ENCODE measurements at places on chromosomes 1 and 21.

- peak; percentile 99 for DNase-seq
Observed at GRCh38 chr21:42047821-42048613, 23.1 kb upstream of the UMODL1 start.

- DNase-seq: no peak
Observed at GRCh38 chr1:218383051-218383450, 37.9 kb downstream of the TGFB2 start.

- DNase-seq: no peak
Observed at GRCh38 chr1:31923901-31924535, 14.2 kb downstream of the PTP4A2 start.

GRCh38 chr1:69244211-69244610, 323.5 kb upstream of the LRRC7 start:
- DNase-seq: no peak

- no peak for DNase-seq
Observed at GRCh38 chr1:73576083-73576482, 621.9 kb downstream of the LRRIQ3 start.

- DNase-seq: no peak
Observed at GRCh38 chr1:229108598-229109201, 162.2 kb upstream of the RAB4A start.

GRCh38 chr1:28027660-28028059, 60.8 kb downstream of the EYA3 start:
- DNase-seq: no peak

DNA sequence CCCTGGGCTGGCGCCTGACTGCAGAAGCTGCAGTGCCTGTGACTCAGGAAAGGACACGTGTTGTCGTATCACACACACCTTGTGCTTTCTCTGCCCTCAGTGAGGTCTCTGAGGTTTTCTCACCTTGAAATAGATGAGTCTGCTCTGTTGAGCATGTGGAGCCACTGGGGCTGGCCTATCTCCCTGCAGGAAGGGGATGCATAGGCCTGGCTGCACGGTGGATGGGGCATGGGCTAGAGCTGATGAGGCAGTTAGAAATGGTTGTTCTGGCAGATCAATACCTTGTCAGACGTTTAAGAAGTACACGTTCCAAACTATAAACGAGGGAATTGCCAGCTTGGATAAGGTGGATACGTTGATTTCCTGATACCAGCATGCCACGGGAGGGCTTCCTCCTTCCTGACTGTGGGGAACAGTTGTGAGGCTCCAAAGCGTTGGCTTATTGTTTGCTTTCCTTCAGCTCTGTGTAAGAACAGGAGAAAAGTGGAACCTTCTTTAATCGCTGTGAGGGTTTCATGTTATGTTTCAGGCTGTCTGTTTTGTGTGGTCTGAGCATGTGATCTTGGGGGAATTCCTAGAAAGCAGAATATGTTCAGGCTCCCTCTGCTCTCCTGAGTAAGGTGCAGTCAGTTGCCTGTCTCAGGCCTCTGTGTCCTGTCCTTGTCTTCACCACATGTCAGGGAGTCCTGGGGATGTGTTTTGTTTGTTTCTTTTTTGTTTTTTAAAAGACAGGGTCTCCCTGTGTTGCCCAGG, 44.8 kb downstream of the PCNT start:
- DNase-seq: no peak

DNA sequence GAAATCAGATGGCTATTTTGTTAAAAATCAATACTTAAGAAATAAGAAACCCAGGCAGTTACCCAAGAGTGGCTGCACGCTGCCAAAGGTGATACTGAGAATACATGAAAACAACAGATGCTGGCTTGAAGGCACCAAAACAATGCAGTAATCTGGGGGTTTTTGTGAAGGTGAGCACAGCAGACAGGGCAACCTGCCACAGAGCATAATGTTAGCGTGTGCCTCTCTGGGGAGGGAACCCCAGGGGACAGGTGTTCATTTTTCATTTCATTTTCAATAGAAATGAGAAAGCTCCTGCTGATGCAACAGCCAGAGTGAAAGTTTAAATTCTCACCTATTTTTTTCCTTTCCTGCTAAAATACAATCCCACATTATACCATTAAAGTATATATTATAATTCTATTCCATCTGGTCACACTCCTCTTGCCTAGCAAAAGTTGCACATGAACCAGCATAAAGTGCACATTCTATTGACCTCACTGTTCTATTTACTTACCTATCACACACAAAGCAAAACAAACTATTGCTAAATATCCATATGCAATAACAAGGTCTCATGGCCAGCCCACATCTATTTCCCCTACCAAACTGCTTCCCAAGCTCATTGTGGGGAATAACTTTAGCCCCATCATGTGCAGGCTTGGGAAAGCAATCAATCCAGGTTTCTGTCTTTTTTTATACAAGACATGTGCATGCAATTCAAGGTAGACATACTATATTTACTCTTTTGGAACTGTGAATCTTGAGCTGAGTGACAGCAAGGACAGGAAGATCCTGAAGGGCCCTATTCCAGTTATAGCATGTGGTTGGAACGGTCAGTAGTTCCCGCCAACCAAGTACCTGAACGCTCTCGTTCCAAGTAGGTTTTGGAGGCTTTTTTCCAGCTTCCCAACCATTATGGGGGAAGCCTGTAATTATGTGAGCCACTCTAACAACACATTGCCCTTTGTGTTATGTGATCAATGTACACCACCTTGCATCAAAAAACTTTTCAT, 173.6 kb downstream of the RERE start:
- no peak for DNase-seq

Data from IMR-90 (cell line).